NCI-H1417 (cell line): ENCODE measurements at places on chromosomes 7 and 10.

GRCh38 chr10:132328106-132328505 lies 3.9 kb upstream of the LRRC27 start:
- DNase-seq, result no peak

DNA sequence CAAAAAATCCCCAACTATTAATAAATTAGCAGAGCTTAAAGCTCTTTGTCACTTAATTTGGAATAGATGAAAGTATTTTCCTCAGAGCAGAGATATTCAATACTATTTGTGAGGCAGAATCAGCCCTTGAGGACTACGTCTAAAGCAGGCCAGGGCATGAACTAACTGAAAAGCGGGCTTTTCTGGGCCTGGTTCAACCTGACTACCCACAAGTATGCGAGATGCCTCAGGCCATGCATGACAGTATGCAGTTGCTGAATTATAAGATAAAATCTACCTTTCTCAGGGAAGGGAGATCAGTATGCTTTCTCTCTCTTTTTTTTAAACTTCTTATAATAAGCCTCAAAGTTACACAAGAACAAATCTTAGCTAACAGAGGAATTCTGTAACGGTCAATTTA lies 20.1 kb downstream of the TMEM168 start:
- DNase-seq, result no peak

DNA sequence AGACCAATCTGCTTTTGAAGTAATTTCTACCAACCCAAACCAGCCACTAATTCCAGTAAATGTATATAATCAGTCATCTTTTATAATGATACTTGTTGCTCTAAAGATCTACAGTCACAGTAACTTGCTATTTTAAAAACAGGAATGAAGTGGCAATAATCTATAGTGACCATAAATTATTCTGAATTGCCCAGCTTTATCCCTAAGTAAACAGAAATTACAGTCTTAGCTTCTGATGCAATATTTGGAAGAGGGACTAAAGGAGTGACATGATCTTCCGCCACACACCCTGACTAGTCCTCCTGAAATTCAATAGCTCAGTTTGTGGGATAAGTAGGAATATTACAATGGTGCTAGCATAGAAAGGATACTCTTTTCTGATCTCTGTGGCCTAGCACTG lies 96.1 kb downstream of the ATE1 start:
- DNase-seq, result peak; percentile 66

DNA sequence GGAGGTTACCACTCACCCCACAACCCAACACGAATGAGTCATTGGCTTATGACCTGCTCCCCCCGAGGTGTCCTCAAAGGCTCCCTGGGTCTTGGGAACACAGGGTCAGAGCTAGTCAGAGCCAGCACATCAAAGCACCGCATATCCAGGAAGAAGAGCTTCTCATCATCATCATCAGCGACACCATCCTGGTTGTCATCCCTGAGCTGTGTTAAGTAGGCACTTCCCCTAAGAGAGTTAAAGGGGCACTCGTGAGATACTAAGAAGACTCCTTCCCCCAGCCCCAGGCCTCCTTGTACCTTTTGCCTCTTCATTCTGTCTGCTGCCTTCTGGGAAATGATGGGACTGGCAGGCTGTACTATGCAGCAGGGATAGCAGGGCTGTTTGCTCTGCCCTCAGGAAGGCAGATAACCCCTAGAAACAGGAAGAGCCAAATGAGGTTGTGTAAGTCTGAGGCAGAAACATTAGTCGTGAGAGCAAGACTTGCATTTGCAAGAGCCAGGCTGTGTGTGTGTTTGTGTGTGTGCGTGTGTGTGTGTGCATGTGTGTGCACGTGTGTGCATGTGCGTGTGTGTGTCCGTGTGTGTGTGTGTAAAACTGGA lies 11.1 kb upstream of the CPA1 start:
- no peak for DNase-seq

DNA sequence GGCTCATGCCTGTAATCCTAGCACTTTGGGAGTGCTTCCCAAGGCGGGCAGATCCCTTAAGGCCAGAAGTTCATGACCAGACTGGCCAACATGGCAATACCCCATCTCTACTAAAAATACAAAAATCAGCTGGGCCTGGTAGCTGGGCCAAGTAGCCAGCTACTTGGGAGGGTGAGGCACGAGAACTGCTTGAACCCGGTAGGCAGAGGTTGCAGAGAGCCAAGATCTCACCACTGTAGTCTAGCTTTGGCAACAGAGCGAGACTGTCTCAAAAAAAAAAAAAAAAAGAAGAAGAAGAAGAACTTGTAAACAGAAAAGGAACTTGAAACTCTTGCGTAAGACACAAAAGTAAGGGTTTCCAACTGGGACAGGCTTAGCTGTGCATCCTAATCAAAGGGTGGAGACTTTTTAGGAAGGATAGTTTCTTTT lies 5.6 kb upstream of the IFIT2 start:
- no peak for DNase-seq

- DNase-seq, result no peak
These were observed 107.4 kb downstream of the ATXN7L1 start for GRCh38 chr7:105768898-105769507.

DNA sequence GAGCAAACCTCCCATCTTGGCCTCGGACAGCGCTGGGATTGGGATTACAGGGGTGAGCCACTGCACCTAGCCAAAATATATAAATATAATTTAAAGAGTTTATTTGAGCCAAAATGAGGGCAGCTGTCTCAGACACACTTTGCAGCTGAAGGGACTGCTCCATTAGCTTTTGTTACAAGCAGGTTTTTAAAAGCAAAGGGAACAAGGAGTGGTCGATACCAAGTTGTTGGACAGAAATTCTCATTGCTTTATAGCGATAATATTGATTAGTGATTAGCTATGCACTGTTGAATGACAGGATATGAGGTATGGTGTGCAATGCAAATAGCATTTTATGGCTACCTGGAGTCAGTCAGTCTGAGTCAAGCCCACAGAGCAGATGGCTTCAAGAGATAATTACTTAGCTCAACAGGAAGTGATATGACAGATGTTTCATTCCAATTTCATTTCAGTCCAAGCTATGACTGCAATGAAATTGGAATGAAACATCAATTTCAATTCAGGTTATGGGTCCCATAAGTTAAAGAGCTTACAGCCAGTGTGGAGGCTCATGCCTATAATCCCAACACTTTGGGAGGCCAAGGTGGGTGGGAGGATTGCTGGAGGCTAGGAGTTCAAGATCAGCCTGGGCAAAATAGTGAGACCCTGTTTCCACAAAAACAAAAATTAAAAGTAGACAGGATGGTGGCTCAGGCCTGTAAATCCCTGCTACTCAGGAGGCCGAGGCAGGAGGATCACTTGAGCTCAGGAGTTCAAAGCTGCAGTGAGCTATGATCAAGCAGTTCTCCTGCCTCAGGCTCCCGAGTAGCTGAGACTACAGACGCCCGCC lies 23.1 kb downstream of the TYW1 start:
- peak; percentile 26 for DNase-seq

- DNase-seq, result no peak
These were observed 10.7 kb downstream of the KMT2E start for GRCh38 chr7:105024734-105025133.

GRCh38 chr7:26616235-26616634 lies 248.2 kb downstream of the SKAP2 start:
- no peak for DNase-seq

- DNase-seq, result no peak
These were observed 26.6 kb upstream of the SDHAF3 start for GRCh38 chr7:97090761-97091353.

DNA sequence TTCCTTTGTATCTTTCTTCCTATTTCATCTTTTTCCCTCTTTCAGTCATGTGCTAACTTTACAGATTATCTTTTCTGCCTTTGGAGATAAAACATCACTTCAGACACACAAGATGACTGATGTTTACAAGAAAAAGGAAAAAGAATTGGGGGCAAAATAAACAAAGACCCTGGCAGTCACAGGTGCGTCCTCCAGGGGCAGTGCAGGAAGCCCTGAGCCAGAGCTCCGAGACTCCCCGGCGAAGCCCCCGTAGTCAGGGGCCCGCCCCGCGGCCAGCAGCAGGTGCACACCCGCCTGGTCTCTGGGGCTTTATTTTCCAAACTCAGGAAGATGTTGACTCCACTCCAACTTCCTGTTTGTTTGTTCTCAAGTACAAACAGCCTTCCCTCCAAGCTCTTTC lies 10.2 kb downstream of the STK32C start:
- no peak for DNase-seq

GRCh38 chr7:158369866-158370265 lies 217.8 kb downstream of the PTPRN2 start:
- DNase-seq, result no peak

DNA sequence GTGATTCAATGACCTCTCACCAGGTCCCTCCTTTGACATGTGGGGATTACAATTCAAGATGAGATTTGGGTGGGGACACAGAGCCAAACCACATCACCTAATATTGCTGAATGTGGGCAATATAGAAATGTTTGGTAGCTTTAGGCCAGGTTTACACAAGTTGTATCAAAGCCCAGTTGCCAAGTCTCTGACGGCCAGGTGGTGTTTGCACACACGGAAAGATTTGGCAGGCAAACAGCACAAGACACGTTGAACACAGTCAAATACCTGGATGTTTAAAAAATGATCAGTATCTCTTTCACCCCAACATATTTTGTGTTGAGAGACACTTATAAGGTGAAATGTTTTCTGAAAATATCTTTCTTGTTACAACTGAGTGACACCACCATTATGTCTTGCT lies 294.4 kb upstream of the MKI67 start:
- no peak for DNase-seq

- DNase-seq, result no peak
These were observed 411.3 kb downstream of the KIF20B start for GRCh38 chr10:90112681-90113080.

GRCh38 chr7:133354546-133355324 lies 101.9 kb downstream of the EXOC4 start:
- DNase-seq, result no peak

DNA sequence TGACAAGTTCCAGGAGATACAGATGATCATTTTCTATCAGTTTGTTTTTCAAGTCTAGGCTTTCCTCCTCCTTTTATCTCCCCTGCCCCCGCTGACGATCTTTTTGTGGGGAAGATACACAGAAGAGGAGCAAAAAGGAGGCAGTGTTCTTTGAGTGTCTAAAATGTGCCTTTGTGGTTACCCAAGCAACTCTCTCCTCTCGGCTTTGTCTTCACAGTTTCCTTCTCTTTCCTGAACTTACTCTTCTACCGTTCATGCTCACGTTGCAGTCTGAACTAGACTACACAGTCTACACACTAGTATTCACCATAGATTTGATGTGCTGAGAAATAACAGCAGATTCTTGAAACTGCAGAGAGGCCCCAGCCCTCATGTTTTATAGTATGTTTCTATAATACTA lies 23.6 kb downstream of the CEP41 start:
- DNase-seq, result no peak

DNA sequence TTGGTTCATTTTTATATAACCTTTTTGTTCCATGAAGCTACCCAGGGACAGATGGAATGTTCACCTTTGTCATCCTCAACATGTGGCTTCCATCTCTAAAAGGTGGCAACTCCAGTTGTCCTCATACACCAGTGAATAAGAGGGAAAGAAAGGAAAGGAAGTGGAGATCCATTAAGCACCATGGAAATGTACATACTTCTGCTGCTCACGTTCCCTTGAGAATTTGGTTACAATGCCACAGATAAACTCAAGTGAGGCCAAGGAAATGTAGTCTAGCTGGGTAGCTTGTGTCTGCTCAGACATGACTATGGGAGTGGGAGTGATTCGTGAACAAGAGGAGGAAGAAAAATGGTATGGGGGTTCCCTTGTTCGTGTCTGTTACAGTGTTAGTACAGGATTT lies 237.1 kb upstream of the FAM3C start:
- no peak for DNase-seq

DNA sequence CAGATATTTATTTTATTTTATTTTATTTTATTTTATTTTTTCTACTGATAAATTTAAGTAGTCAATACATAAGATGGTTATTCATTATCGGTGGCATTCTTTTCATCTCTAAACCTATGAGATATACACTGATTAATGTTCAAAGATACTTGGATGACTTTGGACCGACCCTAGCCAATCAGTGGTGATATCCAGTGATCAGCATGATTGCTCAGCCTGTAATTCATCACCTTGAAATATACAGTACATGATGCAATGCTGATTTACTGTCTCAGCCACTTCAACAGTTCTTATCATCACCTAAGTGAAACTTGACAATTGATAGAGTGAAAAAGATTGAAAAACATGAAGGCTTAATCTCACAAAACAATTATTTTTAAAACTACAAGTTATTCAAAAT lies 1651.0 kb downstream of the REEP3 start:
- no peak for DNase-seq

DNA sequence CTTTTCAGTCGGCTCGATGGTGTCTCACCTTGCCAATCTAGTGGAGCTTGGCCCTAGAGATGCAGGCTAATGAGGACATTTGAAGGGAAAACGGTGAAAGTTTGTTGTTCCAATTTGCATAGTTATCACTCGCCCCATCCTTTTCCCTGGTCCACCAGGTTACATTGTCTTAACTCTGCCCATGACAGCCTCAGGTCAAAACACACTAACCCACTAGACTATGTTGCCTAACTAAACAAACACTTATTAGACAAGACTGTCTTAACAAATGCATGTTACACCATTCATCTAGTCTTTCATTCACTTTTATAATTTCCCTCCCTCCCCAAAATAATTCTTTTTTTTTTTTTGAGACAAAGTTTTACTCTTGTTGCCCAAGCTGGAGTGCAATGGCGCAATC lies 40.7 kb downstream of the USP6NL start:
- no peak for DNase-seq

DNA sequence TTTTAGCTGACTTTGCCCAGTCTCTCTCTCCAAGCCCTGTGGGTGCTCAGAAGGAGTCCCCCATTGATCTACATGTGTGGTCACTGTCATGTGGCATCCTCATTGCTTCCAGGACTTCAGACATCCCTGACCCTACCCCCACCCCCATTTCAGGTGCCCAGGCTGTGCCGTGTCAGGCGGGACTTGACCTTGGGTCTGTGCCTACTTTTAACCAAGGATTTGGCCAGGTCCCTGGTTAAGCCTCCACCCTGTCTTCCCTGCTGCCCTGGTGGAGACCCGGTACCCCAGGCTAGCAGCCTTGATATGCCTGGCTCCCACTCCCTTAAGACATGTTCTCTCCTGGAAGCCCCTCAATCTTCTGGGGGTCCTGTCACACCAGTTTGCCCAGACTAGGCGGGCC lies 31.3 kb downstream of the PRF1 start:
- no peak for DNase-seq

DNA sequence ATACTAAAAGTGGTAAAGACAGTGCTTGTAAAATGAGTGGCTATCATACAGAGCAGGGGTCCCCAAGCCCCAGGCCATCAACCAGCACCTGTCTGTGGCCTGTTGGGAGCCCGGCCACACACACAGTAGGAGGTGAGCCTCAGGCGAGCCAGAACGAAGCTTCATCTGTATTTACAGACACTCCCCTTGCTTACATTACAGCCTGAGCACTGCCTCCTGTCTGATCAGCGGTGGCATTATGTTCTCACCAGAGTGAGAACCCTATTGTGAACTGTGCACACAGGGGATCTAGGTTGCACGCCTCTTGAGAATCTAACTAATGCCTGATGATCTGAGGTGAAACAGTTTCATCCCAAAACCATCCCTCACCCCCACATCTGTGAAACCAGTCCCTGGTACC lies 58.7 kb downstream of the ITGA8 start:
- DNase-seq, result no peak

- DNase-seq, result no peak
These were observed 25.4 kb upstream of the ELN start for GRCh38 chr7:74002474-74003017.
